ENCODE measurements at places on chromosomes 2 and 18. TPM values are rescaled to one million over a fixed set of nuclear protein-coding genes. Genes with fewer than 3 reads are reported as not detected.
A peak's percentile ranks its signal among the peaks of the same experiment; 100 is the strongest.

The INO80D gene
- 20.2 TPM for total RNA-seq

- H3K36me3 ChIP-seq = no peaks in the 10 kb centered on the region
- no peak overlapping the region for H3K27ac ChIP-seq
- no peaks in the 10 kb centered on the region for H3K27me3 ChIP-seq
- H3K4me1 ChIP-seq = no peaks in the 10 kb centered on the region
Observed at GRCh38 chr2:82000606-82001005, 1696.1 kb upstream of the LRRTM1 start.

- DNase-seq = no peak
- no peaks in the 10 kb centered on the region for H3K36me3 ChIP-seq
- no peaks in the 10 kb centered on the region for H3K4me1 ChIP-seq
- H3K4me3 ChIP-seq = no peak overlapping the region
- no peaks in the 10 kb centered on the region for H3K27me3 ChIP-seq
Observed at GRCh38 chr2:151753540-151753939, 19.3 kb upstream of the NEB start.

The OTOF gene
- total RNA-seq = not detected

- H3K27ac ChIP-seq = no peak overlapping the region
- DNase-seq = no peak
- H3K4me3 ChIP-seq = no peak overlapping the region
- H3K4me1 ChIP-seq = no peaks in the 10 kb centered on the region
- no peaks in the 10 kb centered on the region for H3K27me3 ChIP-seq
Observed at GRCh38 chr2:189862751-189863150, 78.5 kb downstream of the PMS1 start.

- H3K4me3 ChIP-seq = no peak overlapping the region
- H3K27me3 ChIP-seq = no peaks in the 10 kb centered on the region
- no peaks in the 10 kb centered on the region for H3K36me3 ChIP-seq
- DNase-seq = no peak
- no peaks in the 10 kb centered on the region for H3K4me1 ChIP-seq
- no peak overlapping the region for H3K27ac ChIP-seq
Observed at GRCh38 chr18:66124394-66124793, 373.6 kb downstream of the CDH7 start.

- DNase-seq = no peak
- no peaks in the 10 kb centered on the region for H3K4me1 ChIP-seq
- H3K4me3 ChIP-seq = no peak overlapping the region
- H3K36me3 ChIP-seq = no peaks in the 10 kb centered on the region
Observed at GRCh38 chr18:37334631-37335408, 230.8 kb downstream of the CELF4 start.

DNA sequence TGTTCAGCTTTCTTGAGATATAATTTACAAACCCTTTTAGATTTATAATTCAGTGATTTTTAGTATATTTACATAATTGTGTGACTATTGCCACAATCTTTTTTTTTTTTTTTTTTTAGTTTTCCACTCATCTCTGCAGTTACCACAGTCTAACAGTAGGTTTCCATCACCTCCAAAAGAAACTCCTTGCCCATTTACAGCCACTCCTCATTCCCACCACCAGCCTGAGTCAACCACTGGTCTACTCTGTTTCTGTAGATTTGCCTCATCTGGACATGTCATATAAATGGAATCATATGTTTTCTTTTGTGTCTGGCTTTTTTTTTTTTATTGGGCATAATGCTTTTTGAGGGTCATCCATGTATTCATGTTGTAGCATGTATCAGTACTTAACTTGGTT lies 16.1 kb downstream of the MTX2 start:
- H3K27ac ChIP-seq = no peak overlapping the region
- no peak for DNase-seq
- H3K27me3 ChIP-seq = no peaks in the 10 kb centered on the region
- H3K36me3 ChIP-seq = no peaks in the 10 kb centered on the region
- H3K4me1 ChIP-seq = no peaks in the 10 kb centered on the region

- H3K27ac ChIP-seq = no peak overlapping the region
- H3K4me1 ChIP-seq = no peaks in the 10 kb centered on the region
- H3K36me3 ChIP-seq = no peaks in the 10 kb centered on the region
- no peaks in the 10 kb centered on the region for H3K27me3 ChIP-seq
Observed at GRCh38 chr2:227608561-227609338, 5.9 kb downstream of the SCYGR3 start.

DNA sequence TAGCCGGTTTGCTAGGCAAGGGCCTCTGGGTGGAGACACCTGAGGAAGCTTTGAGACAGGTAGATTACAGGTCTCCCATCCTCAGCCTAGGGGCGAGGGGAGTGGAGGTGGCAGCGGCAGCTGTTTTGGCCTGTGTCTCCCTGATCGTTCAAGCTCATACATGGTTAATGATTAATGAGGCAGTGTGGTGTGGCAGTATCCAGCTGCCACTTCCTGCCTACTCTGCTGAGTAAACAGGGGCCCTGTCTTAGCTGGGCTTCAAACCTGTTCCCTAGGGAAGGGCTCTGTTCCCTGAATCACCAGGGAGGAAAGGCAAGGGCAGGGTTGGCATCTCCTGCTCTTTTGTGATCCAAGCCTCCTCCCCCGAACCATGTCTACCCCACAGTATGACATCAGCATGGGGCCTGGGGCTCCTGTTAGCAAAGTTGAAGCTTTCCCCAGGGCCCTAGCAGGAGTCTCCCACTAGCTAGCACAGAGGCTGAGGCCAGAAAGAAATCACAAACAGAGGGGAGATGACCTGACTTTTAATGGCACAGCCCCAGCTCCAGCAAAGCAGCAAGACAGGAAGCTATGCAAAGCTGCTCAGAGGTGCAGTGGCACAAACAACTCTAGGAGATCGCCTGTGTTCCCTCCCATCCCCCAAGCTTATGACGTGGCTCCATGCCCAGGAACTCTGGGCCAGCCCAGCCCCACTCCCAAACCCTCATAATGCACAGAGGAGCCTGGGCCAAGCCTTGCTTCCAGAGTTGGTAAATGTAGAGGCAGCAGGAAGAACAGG lies 3.7 kb upstream of the TUBA4B start:
- H3K4me1 ChIP-seq = peaks cover 61% of the 10 kb centered on the region
- H3K27me3 ChIP-seq = no peaks in the 10 kb centered on the region
- no peak for DNase-seq
- H3K4me3 ChIP-seq = peak overlapping the region; percentile 45
- H3K36me3 ChIP-seq = peaks cover 43% of the 10 kb centered on the region

The COL4A3 gene
- 0.50 TPM for total RNA-seq

- H3K27ac ChIP-seq = no peak overlapping the region
- no peak for DNase-seq
- peaks cover 9% of the 10 kb centered on the region for H3K4me1 ChIP-seq
- no peaks in the 10 kb centered on the region for H3K27me3 ChIP-seq
- H3K36me3 ChIP-seq = no peaks in the 10 kb centered on the region
- no peak overlapping the region for H3K4me3 ChIP-seq
Observed at GRCh38 chr2:38113051-38113450, 37.1 kb upstream of the CYP1B1 start.

DNA sequence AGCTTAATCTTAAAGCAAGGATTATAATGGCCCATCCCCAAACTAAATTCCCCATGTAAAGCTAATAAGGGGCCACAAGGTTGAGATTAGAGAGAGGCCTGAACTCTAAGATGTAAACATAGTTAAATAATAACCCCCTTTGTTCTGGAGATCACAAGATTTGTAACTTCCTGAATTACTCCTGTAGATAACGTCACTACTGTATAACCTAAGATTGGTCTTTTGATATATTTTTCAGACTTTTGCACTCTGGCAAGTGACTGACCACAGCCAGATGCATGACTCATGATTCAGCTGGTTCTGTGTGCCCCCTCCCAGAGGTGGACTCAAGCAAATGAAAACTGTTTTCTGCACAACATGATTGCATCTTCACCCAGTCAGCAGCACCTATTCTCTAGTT lies 686.0 kb upstream of the DDX18 start:
- no peaks in the 10 kb centered on the region for H3K36me3 ChIP-seq
- H3K4me1 ChIP-seq = no peaks in the 10 kb centered on the region
- H3K4me3 ChIP-seq = no peak overlapping the region
- no peak for DNase-seq

GRCh38 chr2:74499940-74500577 lies 656 bp upstream of the LBX2 start:
- peaks cover 22% of the 10 kb centered on the region for H3K27me3 ChIP-seq
- H3K27ac ChIP-seq = no peak overlapping the region
- H3K4me1 ChIP-seq = peaks cover 37% of the 10 kb centered on the region

GRCh38 chr2:105803337-105803736 lies 58.6 kb downstream of the NCK2 start:
- no peak overlapping the region for H3K27ac ChIP-seq
- H3K4me1 ChIP-seq = peaks cover 10% of the 10 kb centered on the region
- no peaks in the 10 kb centered on the region for H3K27me3 ChIP-seq
- no peak for DNase-seq

DNA sequence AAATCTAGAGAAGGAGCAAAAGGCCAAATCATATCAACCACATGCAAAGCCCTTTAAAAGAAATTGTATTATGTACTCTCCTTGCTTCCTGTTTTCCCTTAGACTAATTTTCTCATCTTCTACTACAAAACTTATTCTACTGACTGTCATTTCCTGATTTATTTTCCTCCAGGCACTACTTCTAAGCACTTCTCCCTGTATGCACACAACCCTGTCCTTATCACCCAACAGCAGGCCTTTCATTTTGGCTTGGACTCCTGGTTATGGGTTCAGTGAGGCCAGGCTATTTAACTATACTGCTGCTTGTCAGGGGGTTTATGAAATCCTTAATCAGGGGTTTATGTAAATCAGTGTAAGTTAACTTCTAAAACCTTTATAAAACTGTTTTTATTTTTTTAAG lies 205.1 kb upstream of the FAM98A start:
- H3K36me3 ChIP-seq = no peaks in the 10 kb centered on the region
- no peak overlapping the region for H3K27ac ChIP-seq
- no peak for DNase-seq
- no peaks in the 10 kb centered on the region for H3K4me1 ChIP-seq
- H3K27me3 ChIP-seq = no peaks in the 10 kb centered on the region
- no peak overlapping the region for H3K4me3 ChIP-seq

The GPR45 gene
- total RNA-seq = not detected

DNA sequence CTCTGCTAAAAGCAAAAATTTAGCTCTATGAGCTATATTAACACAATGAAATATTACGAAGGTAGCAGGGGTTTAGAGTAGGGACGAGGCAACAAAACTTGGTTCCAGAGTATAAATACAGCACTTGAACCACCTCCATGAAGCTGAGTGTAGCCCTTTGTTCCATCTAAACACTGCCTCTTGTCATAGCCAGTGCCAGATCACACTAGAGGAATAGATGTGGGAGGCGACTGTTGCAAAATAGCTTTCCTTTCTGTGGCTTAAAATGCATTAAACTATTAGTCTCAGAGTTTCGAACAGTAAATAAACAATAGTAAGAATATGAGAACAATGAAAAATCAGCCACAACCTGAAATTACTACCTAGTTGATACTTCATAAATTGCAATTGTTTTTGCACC lies 29.8 kb downstream of the PIEZO2 start:
- peaks cover 4% of the 10 kb centered on the region for H3K4me1 ChIP-seq
- H3K27ac ChIP-seq = no peak overlapping the region
- no peak overlapping the region for H3K4me3 ChIP-seq

- H3K27me3 ChIP-seq = no peaks in the 10 kb centered on the region
- H3K36me3 ChIP-seq = no peaks in the 10 kb centered on the region
- no peak for DNase-seq
- no peak overlapping the region for H3K4me3 ChIP-seq
Observed at GRCh38 chr2:16437189-16437588, 228.4 kb downstream of the CYRIA start.

GRCh38 chr2:177207101-177207500 lies 5.5 kb upstream of the HNRNPA3 start:
- H3K36me3 ChIP-seq = no peaks in the 10 kb centered on the region
- DNase-seq = no peak
- no peak overlapping the region for H3K4me3 ChIP-seq
- no peaks in the 10 kb centered on the region for H3K27me3 ChIP-seq
- peaks cover 16% of the 10 kb centered on the region for H3K4me1 ChIP-seq

- no peaks in the 10 kb centered on the region for H3K36me3 ChIP-seq
- H3K4me1 ChIP-seq = no peaks in the 10 kb centered on the region
- no peak for DNase-seq
- no peak overlapping the region for H3K4me3 ChIP-seq
- peaks cover 69% of the 10 kb centered on the region for H3K27me3 ChIP-seq
Observed at GRCh38 chr2:70920367-70920715, 15.4 kb upstream of the ATP6V1B1 start.

DNA sequence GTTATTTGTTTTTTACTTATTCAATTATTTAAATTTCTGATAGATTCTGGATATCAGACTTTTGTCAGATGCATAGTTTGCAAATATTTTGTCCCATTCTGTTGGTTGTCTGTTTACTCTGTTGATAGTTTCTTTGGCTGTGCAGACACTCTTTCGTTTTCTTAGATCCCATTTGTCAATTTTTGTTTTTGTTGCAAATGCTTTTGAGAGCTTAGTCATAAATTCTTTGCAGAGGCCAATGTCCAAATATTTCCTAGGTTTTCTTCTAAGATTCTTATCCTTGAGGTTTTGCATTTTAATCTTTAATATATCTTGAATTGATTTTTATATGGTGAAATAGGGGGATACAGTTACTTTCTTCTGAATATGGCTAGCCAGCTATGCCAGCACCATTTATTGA lies 112.7 kb upstream of the SESTD1 start:
- DNase-seq = no peak
- no peak overlapping the region for H3K27ac ChIP-seq
- no peaks in the 10 kb centered on the region for H3K27me3 ChIP-seq
- no peaks in the 10 kb centered on the region for H3K36me3 ChIP-seq
- no peak overlapping the region for H3K4me3 ChIP-seq

- no peaks in the 10 kb centered on the region for H3K4me1 ChIP-seq
- peaks cover 10% of the 10 kb centered on the region for H3K27me3 ChIP-seq
- no peak for DNase-seq
Observed at GRCh38 chr18:74540652-74541421, 6.5 kb downstream of the CNDP1 start.

DNA sequence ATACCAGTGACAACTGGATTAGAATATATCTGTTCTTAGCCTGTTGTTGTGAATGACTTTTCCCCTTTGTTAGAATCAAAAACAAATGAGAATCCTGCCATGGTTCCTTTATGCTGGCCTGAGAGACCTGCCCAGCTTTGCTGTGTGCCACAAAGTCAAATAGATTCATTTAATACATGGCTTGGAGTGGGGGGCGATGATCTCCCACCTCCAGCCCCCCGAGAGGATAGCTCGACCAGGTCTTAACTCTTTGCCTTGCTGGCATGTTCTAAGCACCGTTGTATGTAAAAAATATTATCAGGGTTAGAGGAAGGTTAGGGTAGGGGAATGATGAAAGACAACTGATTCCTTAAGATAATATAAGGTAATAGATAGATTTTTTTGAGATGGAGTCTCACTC lies 22.2 kb upstream of the DGKD start:
- H3K27ac ChIP-seq = peak overlapping the region; percentile 59
- no peaks in the 10 kb centered on the region for H3K36me3 ChIP-seq
- no peak overlapping the region for H3K4me3 ChIP-seq
- no peaks in the 10 kb centered on the region for H3K4me1 ChIP-seq

DNA sequence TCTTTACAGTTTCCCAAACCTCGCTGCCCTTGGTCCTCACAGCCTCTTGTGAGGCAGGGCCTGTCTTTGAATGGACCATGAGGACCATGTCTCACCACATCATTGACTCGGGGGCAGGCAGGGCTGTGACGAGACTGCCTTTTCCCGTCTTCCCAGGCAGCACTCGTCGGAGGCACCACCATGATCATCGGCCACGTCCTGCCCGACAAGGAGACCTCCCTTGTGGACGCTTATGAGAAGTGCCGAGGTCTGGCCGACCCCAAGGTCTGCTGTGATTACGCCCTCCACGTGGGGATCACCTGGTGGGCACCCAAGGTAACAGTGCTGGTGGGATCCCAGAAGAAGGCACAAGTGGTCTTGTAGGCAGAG lies 45.7 kb upstream of the MAPRE3 start:
- no peak overlapping the region for H3K4me3 ChIP-seq
- no peak overlapping the region for H3K27ac ChIP-seq
- H3K27me3 ChIP-seq = no peaks in the 10 kb centered on the region
- peaks cover 6% of the 10 kb centered on the region for H3K4me1 ChIP-seq
- no peak for DNase-seq
